ENCODE measurements at places on chromosomes 4 and X.

GRCh38 chrX:16826207-16826606 is 39.9 kb downstream of the TXLNG start:
- peak; percentile 35 for DNase-seq

- DNase-seq: no peak
Observed at GRCh38 chr4:75643651-75644050, 13.3 kb upstream of the CDKL2 start.

- no peak for DNase-seq
Observed at GRCh38 chr4:15942283-15942682, 3.7 kb upstream of the FGFBP1 start.

- peak; percentile 82 for DNase-seq
Observed at GRCh38 chrX:39730662-39731329, 367.0 kb downstream of the BCOR start.

GRCh38 chrX:53824686-53825085 is 138.2 kb upstream of the HUWE1 start:
- no peak for DNase-seq

DNA sequence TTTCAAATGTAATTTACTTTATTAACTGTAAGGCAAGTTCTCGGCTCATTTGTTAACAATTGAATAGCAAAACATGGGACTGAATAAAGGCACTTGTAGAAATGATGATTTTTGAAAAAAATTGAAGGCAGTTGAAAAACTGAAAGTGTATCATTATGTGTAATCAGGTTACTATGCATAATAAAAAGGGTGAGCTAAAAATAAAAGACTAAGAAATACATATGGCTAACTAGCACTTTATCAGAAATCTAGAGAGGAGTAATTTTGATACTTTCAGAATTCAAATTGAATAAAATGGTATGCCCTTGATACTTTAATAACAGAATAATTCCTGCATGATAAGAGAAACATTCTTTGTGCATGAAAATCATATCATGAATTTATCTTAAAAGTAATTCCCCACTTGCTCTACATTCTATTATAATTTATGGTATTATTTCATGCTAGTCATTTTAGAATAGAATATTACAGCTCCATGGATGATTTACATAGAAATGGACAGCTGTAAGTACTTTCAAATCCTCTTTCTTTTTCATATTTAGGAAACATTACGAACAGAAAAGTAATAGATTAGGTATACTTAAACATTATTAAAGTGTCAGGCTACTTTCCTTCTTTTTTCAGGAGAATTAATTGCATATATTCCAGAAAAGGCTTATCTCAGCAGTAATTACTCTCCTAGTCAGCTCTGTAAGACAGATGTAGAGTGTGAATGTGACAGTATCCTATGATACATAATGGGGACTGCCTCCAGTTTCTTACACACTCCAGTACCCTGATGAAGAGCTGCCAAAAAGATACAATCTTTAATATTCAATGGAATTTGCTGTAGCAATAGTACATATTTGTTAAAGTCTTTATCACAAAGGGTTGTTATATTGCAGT is 697.3 kb downstream of the CCSER1 start:
- no peak for DNase-seq

DNA sequence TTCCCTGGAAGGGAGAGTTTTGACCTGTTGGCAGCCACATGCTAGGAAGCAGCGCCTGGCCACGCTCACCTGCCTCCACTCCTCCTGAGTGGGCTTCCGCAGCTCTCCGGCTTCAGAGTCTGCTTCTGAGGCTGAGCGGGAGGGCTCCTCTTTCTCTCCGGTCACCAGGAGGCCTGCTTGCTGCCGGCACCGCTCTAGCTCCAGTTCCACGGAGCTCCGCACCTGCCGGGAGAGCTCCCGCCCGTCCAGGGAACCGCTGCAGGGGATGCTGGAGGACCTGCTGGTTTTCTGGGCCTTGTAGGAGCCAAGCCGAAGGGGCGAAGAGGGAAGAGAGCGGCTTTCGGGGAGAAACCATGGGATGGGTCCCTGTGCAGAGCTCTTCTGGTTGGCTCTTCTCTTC is 26.0 kb downstream of the PPEF2 start:
- DNase-seq: no peak

GRCh38 chr4:144687466-144687865 is 41.5 kb downstream of the HHIP start:
- no peak for DNase-seq

GRCh38 chrX:65997978-65998717 is 41.7 kb downstream of the VSIG4 start:
- DNase-seq: no peak

DNA sequence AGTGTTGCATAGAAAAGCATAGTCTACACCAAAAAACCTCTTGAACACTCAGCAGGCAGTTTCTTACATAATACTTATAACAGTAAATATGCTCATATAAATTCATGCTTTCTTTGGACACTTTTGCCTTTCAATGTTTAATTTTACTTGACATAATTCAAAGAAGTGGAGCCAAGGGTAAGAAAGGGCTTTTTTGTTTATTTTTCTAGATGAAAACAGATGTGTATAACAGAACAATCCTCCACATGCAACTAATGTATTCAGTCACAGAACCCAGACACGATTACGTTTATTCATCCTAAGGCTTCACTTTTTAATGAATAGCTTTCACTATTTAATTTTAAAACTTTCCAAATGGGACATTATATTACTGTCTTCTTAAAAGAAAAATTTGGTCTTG is 58.0 kb upstream of the PTPN13 start:
- no peak for DNase-seq

- DNase-seq: no peak
Observed at GRCh38 chrX:56728752-56729151, 291 bp upstream of the NBDY start.
